Activated naive CD4-positive, alpha-beta T cell (primary cell): ENCODE measurements at places on chromosomes 4 and X.

- DNase-seq: no peak
Observed at GRCh38 chrX:10158279-10159144, 1.7 kb downstream of the CLCN4 start.

DNA sequence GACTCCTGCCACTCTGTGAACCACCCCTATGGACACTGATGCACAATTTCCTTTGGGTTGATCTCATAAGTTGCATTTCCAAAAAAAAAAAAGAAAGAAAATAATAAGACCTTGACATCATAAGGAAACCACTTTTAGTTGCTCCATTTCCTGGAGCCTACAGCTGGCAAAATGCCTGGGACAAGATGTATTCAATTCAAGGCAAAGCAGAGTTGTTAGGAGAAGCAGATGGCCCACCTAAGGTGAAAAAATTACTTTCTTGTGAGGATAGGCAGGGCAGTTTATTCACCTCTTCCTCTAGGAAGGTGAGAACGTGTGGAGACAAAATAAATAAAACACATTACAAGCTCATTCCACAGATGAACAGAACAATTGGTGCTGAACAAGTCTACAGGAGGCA, 14.1 kb upstream of the SCRG1 start:
- DNase-seq: no peak

- no peak for DNase-seq
Observed at GRCh38 chr4:28600958-28601357, 1740.3 kb downstream of the STIM2 start.

GRCh38 chr4:56757821-56758411, 63.6 kb downstream of the SPINK2 start:
- peak; percentile 44 for DNase-seq

- DNase-seq: no peak
Observed at GRCh38 chr4:4247696-4248028, 361 bp downstream of the TMEM128 start.

DNA sequence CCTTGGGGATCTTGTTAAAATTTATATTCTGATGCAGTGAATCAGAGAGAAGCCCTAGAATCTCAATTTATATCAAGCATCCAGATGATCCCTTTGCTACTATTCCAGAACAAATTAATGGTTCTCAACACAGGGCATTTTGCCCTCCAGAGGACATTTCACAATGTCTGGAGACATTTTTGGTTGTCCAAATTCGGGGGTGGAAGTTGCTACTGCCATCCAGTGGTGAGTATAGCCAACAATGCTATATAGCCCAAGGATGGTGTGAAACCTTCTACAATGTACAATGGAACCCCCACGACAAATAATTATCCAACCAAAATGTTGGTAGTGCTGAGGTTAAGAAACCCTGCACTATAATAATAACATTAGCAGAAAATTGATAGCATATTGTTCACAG, 2440.0 kb downstream of the PCDH7 start:
- no peak for DNase-seq

DNA sequence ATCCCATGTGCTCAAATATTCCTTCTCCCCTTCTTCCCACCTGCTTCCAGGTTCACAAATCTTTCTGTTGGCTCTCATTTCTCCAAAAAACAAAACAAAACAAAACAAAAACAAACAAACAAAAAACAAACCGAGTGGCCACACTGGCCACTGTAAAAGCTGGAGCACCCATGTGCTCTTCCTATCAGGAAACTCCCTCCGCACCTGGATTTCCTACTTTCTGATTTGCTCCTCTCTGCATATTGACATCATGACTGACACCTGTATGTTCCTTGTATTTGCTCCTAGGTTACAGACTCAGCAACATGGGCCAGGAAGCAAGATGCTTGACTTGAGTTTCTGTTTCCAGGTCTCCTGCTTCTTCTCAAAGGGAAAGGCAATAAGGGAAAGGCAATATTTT, 258.8 kb downstream of the GPC3 start:
- DNase-seq: no peak

GRCh38 chr4:127604949-127605709, 27.6 kb upstream of the INTU start:
- no peak for DNase-seq

GRCh38 chr4:7581477-7581876, 146.7 kb upstream of the PSAPL1 start:
- DNase-seq: no peak

- DNase-seq: no peak
Observed at GRCh38 chr4:138190452-138190858, 51.7 kb downstream of the SLC7A11 start.

- no peak for DNase-seq
Observed at GRCh38 chr4:15914736-15915135, 23.8 kb downstream of the FGFBP1 start.

DNA sequence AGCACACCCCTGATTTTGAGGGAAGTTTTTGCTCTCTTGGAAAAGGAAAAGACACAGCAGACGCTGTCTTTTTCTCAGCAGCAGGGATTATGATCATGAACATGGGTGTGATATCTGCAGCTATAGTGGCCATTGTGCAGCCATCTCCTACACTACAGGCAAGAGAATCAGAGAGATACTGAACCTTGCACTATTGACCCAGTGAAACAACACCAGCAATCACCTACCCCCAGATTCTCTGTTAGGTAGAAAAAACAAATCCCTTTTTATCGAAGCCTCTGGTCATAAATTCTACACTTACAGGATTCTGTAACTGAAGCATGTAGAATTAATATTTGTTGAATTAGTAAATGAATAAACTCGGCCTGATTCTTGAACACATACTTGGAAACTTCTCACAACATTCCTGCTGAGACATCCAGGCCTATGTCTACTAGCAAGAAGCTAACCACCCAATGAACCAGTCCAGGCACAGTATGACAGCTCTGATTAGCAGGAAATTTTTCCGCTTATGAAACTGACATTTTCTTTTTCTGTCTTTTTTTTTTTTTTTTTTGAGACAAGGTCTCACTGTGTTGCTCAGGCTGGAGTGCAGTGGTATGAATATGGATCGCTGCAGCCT, 5.0 kb upstream of the AFAP1 start:
- DNase-seq: no peak

DNA sequence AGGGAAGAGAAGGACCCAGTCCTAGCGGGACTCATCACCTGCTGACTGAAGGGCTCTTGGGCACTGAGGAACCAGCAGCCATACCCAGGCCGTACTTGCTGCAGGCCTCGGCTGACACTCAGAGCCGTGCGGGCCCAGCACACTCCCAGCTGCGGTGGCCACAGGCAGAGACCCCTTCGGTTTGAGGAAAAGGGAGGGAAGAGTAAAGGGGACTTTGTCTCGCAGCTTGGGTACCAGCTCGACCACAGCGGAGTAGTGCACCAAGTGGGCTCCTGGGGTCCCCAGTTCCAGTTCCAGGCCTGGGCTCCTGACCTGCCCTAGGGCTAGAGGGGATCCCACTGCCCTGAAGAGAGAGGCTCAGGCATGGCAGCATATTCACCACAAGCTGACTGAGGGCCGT, 17.9 kb upstream of the OPN1LW start:
- DNase-seq: no peak

- no peak for DNase-seq
Observed at GRCh38 chr4:6877067-6877466, 32.6 kb upstream of the TBC1D14 start.

DNA sequence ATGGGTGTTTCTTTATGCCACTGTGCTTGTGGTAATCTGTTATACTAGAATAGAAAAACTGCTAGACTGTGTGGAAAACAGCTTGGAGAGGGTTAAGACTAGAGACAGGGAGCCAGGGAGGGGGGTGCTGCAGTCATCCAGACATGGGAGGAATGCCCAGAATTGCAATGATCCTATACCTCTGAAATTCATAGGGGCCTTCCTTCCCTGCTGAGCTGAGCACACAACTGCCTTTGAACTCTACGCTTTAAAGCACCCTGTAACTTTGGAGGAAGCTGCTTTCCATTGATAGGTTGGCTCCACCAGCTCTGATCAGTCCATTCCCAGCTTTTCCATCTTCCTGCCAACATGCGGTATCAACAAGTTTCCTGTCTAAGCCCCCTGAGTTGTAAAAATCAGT, 155.9 kb upstream of the RASGEF1B start:
- DNase-seq: no peak

DNA sequence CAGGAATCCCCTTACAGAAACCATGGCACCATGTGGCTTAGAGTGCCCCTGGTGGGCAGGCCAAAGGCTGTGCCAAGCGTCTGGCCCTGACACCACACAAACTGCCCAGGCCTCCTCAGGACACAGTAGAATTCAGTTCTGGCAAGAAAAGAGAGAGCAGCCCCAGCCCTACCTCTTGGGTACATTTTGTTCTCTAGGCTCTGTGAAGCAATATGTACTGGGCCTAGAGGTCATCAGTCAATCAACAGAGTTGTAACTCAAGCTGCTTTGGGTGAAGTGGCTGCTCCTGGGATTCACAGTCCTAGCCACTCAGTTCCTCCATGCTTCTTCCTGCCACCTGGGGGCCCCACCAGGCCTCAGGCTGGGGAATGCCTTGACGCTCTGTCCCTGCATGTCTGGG, 158.1 kb upstream of the MAMLD1 start:
- DNase-seq: no peak

- DNase-seq: peak; percentile 80
Observed at GRCh38 chrX:153507484-153508178, 9.8 kb upstream of the ATP2B3 start.

- no peak for DNase-seq
Observed at GRCh38 chr4:108110450-108110849, 58.3 kb downstream of the LEF1 start.

- peak; percentile 3 for DNase-seq
Observed at GRCh38 chrX:56733459-56734046, 4.5 kb downstream of the NBDY start.

DNA sequence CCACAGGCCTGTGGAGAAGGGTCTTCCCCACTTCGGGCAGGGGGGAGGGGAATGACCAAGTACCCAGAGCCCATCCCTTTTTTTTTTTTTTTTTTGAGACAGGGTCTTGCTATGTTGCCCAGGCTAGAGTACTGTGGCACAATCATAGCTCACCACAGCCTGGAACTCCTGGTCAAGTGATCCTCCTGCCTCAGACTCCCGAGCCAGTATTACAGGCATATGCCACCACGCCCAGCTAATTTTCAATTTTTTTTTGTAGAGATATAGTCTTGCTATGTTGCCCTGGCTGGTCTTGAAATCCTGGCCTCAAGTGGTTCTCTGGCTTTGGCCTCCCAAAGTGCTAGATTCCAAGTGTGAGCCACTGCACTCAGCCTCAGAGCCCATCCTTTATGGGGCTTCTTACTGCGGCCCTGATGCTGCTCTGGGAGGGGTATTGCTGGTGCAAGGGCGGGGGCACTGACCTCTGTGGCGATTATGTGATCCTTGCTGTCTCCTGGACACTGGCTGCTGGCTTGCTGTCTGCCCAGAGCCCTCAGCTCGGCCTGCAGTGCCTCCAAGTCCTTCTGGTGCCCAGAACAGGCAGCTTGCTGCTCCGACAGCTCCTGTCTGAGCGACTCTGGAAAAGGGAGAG, 32.9 kb downstream of the MED28 start:
- no peak for DNase-seq

DNA sequence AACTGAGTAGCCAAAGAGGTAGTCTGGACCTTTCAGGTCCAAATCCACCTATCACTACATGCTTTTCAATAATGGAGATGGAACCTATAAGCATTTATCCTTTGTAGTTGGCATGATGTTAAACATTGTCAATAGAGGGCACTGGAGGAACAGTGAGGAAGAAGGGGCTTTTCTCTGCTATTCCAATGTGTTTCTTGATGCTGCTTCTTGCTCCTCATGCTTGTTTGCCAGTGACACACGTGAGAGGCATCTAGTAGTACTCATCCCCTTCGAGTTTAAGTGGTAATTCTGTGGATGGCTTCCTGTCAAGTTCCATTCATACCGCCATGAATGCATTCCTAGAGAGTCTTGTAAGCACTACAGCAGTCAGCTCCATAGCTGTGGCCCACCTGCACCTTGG, 84.0 kb downstream of the NAA11 start:
- DNase-seq: no peak

DNA sequence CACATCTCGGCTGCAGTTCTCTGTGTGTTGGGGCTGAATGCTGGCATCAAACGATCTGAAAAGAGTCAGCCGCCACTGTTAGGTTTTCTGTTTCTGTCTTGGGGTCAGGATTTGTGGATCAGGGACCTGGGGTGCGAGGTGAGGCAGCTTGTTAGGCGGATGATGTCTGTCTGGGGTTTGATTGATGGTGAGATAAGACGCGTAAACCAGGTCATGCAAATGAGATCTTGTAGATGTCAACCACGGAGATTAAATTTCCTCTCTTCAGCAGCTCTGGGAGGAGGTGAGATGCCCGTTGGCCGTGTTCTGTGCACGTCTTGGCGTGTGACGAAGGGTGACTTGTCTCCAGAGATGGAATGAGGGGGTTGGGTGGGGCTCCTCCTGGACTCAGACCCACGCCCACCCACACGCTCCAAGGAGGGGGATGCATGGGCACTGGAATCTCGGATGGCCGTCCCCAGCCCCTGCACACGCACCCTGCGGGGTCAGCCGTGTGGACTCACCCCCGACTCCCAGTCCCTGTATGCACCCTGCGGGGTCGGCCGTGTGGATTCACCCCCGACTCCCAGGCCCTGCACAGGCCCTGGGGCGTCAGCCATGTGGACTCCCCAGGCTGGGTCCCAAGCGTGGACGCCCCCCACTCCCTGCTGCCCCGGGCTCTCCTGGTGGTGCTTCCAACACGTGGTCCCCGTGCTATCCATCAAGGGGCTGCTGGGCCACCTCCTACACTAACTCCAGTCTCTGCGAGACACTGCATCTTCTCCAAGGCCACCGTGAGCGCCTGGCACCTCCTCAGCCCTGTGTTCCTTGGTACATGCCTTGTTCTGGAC, 16.0 kb upstream of the UVSSA start:
- DNase-seq: peak; percentile 39

GRCh38 chr4:98166025-98166730, 22.9 kb upstream of the STPG2 start:
- DNase-seq: no peak

GRCh38 chr4:4848540-4848939, 10.9 kb upstream of the MSX1 start:
- no peak for DNase-seq

GRCh38 chrX:67563469-67564448, 19.9 kb downstream of the AR start:
- no peak for DNase-seq

GRCh38 chr4:42150653-42151567, 1.5 kb downstream of the BEND4 start:
- DNase-seq: no peak

- DNase-seq: no peak
Observed at GRCh38 chrX:16333453-16333852, 166.2 kb downstream of the MAGEB17 start.

GRCh38 chr4:75289914-75290582, 224.2 kb downstream of the RCHY1 start:
- no peak for DNase-seq
